ENCODE measurements at places on chromosomes 6 and 20.
A peak's percentile ranks its signal among the peaks of the same experiment; 100 is the strongest.

GRCh38 chr6:40916845-40917244 is 122.2 kb downstream of the UNC5CL start:
- DNase-seq = no peak

DNA sequence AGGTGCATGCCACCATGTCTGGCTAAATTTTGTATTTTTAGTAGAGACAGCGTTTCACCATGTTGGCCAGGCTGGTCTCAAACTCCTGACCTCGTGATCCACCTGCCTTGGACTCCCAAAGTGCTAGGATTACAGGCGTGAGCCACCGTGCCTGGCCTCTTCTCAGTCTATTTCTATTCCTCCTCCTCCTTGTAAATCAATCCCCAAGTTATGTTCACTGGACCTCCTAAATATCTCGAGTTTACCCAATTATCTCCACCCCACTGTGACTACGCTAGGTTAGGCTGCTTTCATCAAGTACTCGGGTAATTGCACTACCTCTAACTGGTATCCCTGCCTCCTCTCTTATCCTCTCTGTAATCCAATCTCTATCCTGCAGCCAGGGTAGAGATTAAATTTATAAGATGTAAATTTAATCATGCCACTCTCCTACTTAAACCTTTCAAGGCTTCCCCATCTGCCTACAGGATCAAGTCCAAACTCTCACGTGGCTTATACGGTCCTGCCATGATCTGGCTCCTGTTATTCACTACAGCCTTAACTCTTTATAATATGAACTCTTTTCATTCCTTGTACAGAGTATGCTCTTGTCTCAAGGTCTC is 837 bp upstream of the MAD2L1BP start:
- no peak for DNase-seq

DNA sequence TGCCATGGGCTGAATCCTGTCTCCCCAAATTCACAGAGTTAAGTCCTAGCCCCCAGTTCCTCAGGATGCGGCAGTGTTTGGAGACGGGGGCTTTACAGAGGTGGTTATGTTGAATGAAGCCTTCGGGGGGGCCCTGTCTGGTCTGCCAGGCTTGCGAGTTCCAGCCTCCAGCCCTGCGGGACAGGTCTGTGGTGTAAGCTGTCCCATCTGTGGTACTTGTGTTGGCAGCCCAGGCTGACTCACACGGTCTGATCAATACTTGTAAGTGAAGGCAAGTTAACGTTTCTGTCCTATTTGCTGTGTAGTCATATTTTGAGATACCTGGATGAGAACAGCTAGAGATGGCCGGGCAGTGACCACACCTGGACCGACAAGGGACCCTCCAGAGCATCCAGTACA is 51.8 kb upstream of the GPR31 start:
- no peak for DNase-seq

DNA sequence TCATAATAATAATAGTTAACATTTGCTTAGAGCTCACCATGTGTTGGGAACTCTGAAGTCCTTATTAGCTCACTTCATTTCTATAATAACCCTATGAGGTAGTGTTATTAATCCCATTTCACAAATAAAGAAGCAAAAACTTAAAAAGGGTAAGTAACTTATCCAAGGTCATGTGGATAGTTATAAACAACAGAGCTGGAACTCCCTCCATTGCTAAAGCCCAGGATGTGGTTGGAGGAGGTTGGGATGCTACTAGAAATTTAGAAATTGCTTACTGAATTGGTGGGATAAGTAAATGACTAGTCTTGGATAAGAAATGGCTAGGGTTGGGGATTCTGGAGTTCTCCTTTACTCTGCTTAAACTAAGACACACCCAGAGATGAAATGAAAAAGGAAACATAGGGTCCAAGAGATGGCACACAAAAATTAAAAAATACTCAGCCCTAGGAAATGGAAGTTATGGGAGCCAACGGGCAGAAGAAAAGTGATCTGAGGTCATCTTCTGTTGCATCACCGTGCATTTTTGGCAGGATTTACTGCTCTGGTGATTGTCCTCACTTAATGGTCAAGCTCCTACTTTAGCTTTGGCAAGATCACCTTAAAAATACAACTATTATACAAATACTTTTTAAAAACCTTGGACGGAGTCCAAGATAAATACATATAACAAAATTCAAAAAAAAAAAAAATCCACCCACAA is 7.7 kb upstream of the CLIC5 start:
- DNase-seq = no peak

DNA sequence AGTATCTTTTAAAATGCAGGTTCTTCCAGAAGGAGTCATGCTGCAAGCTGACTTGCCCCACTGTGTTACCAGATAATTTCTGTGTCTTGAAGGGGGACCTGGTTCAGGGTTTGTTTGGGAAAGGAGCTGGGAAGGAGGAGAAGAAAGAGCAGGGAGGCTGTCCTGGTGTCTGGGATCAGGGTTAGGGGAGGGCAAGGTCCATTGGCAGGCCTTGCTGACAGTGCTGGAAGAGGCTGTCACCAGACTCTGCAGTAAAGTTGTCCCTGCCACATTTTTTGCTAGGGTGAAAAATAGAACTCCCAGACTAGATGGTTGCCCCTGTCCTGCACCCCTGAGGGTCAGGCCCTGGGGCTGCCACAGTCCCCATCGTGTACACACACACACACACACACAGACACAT is 14.9 kb downstream of the GLP1R start:
- DNase-seq = no peak

DNA sequence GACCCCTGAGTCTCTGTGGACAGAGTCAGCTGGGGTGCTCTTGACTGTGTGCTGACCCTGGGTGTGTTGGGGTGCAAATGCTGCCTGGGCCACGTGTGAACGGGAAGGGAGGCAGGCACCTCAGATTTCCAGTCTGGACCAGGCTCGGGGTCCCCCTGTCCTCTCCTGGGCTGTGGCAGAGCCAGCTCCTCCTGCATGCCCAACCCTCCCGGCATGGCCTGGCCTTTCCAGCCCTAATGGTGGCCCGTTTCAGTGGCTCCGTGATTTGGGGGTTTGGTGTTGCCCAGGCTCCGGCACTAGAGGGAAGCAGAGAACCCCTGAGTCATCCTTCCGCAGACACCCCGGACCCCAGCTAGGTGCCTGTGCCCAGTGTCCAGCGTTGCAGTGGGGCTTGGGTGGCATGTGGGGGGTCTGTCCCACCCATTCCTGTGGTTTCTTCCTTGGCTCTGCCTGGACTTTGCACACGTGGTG is 9.1 kb downstream of the RBM38 start:
- no peak for DNase-seq

- peak; percentile 32 for DNase-seq
These were observed 30.5 kb downstream of the NPEPL1 start for GRCh38 chr20:58722877-58723627.
